ENCODE measurements at places on chromosomes 7 and 10.

DNA sequence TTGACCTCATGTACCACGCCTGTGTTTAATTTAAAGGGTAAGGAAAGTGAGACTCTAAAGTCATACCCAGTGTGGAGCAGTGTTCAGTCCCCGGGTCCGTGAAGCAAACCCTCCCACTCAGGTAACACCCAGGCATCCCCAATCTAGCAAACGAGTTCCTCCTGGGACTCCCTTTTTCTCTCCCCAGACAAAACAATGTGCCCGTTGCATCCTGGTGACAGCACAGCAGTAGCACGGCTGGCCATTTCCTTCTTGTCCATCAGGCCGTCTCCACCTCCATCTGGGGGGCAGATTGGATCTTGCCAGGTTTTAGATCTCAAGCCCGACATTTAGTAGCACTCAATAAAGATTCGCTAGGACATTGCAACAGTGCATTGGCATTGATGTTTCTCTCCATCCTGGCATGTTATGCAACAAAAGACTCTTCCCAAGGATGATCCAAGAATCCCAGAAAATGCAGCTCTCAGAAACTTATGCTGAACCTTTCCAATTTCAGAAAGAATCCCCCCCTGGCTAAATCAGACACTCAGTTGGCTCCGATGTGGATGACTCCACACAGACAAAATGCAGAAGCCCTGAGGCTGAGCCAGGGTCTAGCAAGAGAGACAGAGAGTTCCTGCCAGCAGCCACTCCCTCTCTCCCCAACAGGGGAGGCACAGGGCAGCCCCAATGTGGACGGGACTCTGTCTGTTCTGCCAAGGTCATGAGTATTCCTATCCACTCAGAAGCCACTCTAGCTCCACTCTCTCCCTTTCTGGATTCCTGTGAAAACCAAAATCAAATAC lies 274.5 kb upstream of the MGMT start:
- DNase-seq = no peak

- no peak for DNase-seq
These were observed 25.5 kb upstream of the BAG3 start for GRCh38 chr10:119625570-119626280.

- no peak for DNase-seq
These were observed 238.6 kb downstream of the EBF3 start for GRCh38 chr10:129725482-129725881.

- DNase-seq = peak; percentile 72
These were observed 11.3 kb upstream of the TSPAN15 start for GRCh38 chr10:69439813-69440506.

DNA sequence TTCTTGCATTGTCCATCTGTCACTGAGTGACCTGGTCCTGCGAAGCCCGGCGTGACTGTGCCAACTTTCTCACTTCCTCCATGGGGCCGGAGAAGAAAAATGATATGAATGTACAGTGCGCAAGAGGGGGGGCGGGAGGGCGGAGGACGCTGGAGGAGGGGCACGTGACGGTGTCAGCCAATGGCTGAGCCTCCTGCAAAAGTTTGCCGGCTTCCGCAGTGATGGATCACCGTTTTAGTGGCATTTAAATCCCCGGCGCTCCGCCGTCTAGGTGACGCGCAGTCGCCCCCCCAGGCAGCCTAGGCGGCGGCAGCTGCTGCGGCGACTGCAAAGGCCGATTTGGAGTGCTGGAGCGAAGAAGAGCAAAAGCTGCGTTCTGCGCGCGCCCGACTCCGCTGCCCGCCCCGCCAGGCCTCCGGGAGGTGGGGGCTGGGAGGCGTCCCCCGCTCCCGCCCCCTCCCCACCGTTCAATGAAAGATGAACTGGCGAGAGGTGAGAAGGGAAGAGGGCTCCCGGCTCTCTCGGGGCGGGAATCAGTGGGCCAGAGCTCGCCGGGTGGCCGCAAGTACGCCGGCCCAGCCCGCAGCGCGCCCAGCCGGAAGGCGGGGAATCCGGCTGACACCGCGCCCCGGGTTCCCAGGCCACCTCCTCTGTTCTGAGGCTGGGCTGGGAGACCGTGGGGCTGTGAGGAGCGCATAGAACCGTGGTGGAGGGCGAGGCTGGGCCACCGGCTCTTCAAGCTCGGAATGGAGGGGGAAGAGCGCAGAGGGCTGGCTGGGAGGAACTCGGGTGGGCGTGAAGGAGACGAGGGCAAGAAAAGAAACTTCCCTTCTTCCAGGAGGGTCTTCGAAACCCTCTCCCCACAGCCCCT lies at the start of gene HOXA1:
HOXA1 (minus strand) TSS at position 104 of the 871 bp plus-strand sequence; CDS start at position 16, 88 bp downstream.
- peak; percentile 28 for DNase-seq

DNA sequence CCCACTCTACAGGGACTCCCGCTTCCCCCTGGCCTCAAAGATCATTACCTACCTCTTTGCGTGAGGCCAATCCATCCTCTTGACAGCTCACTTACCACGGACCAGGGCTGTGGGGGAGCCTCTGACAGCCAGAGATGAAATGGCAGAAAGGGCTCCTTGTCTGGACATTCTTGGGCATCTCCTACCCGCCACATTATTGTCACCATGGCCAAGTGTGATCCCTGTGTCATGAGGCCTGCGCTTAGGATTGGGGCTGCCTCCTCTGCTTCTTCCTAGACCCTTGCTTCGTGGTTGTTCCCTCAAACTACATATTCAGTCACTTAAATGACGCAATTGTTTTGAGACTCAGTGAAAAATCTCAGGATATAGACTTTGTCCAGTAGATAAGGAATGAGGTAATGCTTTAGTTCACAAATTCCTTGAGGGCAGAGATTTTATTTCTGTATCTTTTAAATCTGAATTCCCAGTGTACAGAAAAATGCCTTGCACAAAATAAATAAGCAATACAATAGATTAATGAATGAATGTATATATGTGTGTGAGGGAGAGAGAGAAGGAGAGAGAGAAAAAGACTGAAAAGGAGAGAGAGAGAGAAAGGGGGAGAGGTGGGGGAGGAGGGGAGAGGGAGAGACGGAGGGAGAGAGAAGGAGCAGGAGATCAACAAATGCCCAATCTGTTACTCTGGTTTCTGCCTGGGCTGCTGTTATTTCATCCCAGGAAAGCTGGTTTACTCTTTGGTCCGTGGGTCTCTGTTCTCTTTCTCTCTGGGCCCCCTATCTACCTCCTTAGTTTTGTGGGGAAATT lies 159.0 kb downstream of the PLXNA4 start:
- no peak for DNase-seq

DNA sequence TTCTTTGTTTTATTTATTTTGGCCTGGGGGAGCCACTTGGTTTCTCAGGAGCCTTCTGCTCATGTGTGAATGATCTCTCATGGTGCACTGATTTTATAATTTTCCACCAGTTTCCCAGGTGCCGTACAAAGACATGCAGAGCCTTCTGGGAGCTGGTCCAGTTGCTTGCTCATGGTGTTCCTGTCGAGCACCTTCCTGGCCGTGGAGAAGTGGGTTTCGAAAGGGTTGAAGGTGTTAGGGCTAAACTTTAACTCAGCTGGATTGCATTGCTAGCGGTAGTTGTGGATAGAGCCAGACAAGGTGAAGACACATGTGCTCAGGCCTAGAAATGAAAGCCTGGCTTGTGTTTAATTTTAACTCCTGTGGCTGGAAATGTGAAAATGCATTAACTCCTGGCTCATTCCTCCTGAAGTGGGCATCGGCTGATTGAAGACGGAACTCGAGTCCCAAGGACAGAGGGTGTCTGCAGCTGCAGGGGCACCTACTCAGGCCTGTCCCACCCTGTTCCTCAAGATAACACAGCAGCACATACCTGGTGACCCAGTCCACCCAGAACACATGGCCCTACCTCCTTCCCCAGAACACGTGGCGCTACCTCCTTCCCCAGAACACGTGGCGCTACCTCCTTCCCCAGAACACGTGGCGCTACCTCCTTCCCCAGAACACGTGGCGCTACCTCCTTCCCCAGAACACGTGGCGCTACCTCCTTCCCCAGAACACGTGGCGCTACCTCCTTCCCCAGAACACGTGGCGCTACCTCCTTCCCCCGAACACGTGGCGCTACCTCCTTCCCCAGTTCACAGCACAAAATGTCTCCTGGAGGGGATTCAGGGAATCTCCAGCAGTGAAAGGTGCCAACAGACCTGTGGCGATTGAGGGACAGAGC lies 133.2 kb downstream of the WDR37 start:
- no peak for DNase-seq

GRCh38 chr7:4820967-4821471 lies 40.8 kb downstream of the PAPOLB start:
- DNase-seq = no peak

DNA sequence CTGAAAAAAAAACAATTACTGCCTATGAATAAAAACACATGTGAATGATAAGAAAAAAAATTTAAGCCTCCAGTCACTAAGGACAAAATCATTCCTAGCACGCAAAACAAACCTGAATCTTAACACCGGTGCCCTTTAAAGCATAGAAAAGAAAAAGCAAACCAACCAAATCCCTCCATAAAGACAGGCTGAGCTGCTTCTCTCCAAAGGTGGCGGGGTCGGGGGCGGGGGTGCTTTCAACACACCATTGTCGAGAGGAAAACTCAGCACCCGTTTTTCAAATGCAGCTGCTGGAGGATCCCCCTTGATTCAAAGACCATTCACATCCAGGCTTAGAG lies 1.4 kb downstream of the ST8SIA6 start:
- DNase-seq = no peak

- DNase-seq = no peak
These were observed 35.2 kb upstream of the EBLN1 start for GRCh38 chr10:22252801-22253579.

- no peak for DNase-seq
These were observed 57.3 kb upstream of the BTBD16 start for GRCh38 chr10:122213766-122214165.

DNA sequence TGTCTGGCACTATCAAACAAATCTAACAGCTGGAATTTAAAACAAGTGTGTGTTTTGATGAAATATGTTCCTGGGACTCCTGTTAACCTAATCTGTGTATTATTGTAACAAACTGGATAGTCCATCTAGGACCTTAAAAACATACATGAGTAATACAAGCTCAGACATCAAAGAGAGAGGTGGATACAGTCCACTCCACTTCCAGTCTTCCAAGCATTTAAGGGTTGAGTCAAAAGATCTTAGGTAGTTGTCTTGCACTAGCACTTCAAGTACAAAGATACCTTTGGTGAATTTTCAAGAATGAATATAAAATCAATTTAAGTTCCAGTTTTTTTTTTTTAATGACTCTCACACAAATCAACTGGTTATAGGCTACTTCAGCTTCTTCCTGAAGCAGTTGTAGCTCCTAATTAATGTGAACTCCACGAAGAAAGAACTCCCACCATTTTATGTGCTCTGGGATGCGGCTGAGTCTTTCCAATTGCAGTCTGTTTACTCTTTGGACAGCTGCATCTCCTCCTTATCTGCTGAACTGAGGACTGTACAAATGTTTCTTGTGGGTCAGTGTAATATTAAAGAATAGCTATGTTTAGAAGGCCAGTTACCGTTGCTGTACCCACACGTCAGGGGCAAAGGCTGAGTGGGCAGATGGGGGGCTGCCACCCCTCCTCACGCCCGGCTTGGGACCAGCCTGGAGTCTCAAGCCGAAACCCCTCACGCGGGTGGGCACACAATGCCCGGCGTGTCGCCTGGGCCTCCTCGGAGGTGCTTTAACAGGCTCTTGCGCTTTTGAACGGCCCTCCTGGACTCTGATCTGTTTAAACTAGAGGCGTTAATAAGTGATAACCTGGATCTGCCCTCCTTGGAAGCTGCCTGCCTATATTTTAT lies 2.9 kb upstream of the IGF2BP3 start:
- no peak for DNase-seq

GRCh38 chr10:34780818-34781380 lies 34.2 kb downstream of the PARD3 start:
- DNase-seq = no peak

DNA sequence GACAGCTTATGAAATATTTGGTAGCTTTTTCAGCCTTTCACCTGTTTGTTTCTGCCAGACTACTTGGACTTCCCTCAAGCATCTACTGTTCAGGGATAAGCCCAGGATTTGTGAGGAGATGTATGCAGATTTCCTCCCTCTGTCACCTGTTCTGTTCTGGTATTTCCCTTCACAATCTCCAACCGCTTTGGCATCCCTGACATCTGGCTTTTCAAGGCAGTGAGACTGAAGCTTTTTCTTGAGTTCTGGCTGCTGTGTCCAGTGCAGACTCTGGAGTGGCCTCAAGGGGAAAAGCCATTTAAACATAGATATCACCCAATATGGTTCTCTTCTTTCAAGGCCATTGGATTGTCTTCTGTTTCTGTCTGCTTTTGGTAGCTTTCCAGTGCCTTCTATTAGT lies 369.7 kb downstream of the LRMDA start:
- no peak for DNase-seq

Measured in T47D (cell line).